Thoracic aorta (tissue), 2 donors: ENCODE measurements at places on chromosomes 7 and 10. TPM values are rescaled to one million over a fixed set of nuclear protein-coding genes. Genes with fewer than 3 reads are reported as not detected.

DNA sequence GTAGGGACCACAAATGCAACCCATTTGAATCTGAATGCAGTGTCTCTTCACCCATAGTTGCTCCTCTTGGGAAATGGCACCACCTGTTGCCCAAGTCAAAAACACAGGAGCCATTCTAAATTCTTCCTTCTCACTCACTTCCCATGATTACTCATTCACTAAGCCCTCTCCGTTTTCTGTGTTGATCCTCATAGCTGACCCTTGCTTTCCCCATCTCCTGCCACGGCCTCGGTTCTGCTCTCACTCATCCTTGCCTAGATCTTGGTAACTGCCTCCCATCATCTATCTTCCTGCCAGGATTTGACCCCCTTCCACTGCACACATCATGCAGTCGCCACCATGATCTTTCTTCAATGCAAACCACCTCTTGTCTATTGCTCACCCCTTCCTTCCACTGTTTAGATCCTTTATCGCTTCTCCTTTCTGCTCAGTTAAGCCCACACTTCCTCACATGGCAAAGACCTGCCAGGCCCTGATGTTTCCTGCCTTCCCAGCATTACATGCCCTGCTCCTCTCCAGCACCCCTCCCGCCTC is 19.0 kb upstream of the CPN1 start:
- no peak overlapping the region for H3K4me3 ChIP-seq
- H3K27me3 ChIP-seq: no peaks in the 10 kb centered on the region
- H3K4me1 ChIP-seq: peaks cover 3% of the 10 kb centered on the region
- H3K36me3 ChIP-seq: no peaks in the 10 kb centered on the region
- DNase-seq: no peak
- H3K27ac ChIP-seq: no peak overlapping the region

Gene TEX47
- total RNA-seq: not detected

GRCh38 chr7:30469303-30469702 is 9.3 kb downstream of the NOD1 start:
- no peaks in the 10 kb centered on the region for H3K36me3 ChIP-seq
- DNase-seq: peak; percentile 84
- H3K4me3 ChIP-seq: peak overlapping the region; percentile 35
- H3K27ac ChIP-seq: peak overlapping the region; percentile 67
- H3K4me1 ChIP-seq: peaks cover 49% of the 10 kb centered on the region
- no peaks in the 10 kb centered on the region for H3K27me3 ChIP-seq

DNA sequence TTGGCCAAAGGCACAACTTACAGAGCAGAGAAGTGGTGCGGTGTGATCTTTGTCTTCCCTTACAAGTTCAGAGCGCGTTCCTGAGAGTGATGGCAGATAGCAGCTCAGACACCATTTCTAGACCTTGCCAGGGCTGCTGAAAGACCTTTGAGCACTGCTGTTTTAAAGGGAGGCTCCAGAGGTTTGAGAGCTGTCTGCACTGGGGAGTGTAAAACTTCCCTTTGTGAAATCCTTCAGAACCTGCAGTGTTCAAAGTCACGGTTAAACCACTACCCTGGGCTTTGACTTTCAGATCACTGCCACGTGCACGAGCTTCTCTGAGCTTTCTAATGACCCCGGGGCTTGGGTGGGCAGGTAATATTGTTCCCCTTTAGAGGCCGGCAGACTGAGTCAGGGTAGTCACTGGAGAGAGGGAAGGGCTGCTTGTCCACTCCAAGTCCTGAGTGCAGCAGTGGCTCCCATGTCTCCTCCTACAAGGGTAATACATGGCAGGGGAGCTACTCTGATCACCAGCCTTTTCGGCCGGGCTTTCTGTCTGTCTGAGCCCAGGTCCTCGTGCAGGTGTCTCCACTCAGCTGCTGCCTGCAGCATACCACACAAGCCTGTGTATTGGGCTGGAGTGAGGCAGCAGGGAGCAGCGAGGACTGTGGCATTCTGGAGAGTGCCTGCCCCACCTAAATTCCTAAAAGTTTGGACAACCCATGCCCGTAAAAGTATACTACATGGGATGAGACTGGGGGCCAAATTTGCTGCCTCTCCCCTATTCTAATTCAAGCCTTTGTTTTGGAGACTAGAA is 63.3 kb downstream of the ZMIZ1 start:
- H3K36me3 ChIP-seq: no peaks in the 10 kb centered on the region
- H3K4me3 ChIP-seq: no peak overlapping the region
- no peak for DNase-seq
- no peaks in the 10 kb centered on the region for H3K27me3 ChIP-seq

DNA sequence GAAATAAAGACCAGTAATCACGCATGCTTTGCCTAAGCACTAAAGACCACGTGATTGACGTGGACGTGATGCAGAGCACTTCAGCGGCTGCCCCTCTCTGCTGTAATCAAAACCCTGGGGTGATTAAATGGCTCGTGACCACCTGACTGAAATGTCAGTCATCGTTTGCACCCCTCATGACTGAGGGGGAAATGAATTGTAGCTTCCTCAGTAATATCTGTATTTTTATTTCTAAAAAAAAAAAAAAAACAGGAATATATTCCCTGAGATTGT is 148.1 kb upstream of the RSU1 start:
- H3K4me3 ChIP-seq: no peak overlapping the region
- DNase-seq: no peak
- H3K36me3 ChIP-seq: no peaks in the 10 kb centered on the region
- no peaks in the 10 kb centered on the region for H3K27me3 ChIP-seq

- H3K27ac ChIP-seq: no peak overlapping the region
- no peaks in the 10 kb centered on the region for H3K36me3 ChIP-seq
- H3K4me1 ChIP-seq: no peaks in the 10 kb centered on the region
- no peaks in the 10 kb centered on the region for H3K27me3 ChIP-seq
- DNase-seq: no peak
Observed at GRCh38 chr10:71349406-71349805, 30.3 kb downstream of the SLC29A3 start.
